NCI-H69 (cell line): ENCODE measurements at places on chromosomes 3 and 15.

DNA sequence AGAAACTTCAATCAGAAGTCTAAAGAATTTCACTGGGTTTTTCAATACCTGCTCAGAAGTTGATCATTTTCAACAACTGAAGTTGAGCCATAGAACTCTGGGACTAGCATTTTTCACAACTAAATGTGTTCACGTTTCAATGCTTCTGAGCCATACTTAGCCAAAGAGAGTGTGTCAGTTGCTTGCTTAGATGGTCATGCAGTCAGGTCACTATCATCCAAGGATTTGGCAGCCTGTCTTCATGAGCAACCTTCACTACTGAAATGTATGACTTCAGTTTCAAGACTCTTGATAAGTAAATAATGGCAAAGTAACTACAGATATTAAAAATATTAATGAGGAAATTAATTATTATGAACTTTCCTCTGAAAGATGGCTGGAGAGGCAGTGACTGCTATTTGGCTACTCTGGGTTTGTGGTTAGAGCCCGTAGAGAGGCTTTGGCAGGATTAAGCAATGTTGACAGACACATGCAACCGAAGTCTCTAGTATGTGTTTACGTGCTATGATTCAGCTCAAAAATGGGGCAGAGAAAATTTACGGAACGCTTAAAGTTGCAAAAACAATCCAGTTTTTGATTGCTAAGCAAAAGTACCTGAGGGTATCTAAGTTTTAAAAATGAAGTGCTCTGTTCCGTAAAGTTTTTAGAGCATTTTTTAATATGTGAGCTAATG, 133.8 kb downstream of the GMNC start:
- no peak for DNase-seq

GRCh38 chr3:7282988-7283387, 422.1 kb downstream of the GRM7 start:
- DNase-seq, result no peak

DNA sequence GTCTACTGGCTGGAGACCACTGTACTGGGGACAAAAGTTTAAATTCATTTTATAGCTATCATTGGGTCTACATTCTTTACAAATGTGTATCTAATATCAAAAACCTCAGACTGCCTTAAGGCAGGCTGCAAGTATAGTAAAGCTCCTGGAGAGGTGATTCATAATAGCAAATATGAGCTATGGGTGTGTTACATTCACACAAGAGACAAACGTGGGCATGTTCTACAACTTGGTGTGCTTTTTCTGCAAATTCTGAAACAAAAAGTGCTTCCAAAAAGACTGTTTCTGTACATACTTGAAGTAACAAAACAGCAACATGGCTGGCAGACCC, 1101.4 kb downstream of the ROBO1 start:
- peak; percentile 32 for DNase-seq

GRCh38 chr15:73677146-73677607, 7.0 kb upstream of the CD276 start:
- DNase-seq, result peak; percentile 32

GRCh38 chr15:92417716-92418115, 24.0 kb downstream of the ST8SIA2 start:
- DNase-seq, result no peak

GRCh38 chr3:29281344-29282241, 722 bp downstream of the RBMS3 start:
- DNase-seq, result peak; percentile 39
